ENCODE measurements at places on chromosomes 11 and 22. TPM values are rescaled to one million over a fixed set of nuclear protein-coding genes. Genes with fewer than 3 reads are reported as not detected.

DNA sequence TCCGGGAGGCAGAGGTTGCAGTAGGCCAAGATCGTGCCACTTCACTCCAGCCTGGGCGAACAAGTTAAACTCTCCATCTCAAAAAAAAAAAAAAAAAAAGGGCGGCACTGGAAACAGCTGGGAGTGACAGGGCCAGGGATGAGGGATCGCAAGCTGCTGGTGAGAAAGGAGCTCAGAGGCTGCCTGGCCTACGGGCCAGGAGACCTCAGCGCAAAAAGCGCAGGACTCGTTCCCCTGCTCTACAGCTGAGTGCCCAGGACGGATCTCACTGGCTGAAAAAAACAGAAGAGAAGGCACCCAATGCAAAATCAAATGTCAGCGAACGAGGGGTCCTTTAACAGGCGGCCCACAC, 650 bp upstream of the NUP50 start:
- DNase-seq = no peak

DNA sequence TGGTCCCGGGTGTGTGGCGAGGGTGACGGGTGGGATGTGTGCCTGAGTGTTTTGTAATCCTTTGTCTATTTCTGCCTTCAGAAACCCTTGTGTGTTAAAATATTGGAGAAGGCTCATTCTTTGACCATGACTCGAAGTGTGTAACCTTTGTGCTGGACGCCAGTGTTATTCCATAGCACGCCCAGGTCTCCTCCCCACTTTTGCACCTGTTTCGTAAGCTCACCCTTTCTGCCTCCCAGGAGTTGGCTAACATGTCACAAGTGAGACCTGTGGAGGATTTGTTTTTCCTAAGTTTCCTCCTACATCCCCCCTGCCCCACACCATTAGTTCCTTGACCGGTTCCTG, 382 bp downstream of the C11orf54 start:
- no peak for DNase-seq

DNA sequence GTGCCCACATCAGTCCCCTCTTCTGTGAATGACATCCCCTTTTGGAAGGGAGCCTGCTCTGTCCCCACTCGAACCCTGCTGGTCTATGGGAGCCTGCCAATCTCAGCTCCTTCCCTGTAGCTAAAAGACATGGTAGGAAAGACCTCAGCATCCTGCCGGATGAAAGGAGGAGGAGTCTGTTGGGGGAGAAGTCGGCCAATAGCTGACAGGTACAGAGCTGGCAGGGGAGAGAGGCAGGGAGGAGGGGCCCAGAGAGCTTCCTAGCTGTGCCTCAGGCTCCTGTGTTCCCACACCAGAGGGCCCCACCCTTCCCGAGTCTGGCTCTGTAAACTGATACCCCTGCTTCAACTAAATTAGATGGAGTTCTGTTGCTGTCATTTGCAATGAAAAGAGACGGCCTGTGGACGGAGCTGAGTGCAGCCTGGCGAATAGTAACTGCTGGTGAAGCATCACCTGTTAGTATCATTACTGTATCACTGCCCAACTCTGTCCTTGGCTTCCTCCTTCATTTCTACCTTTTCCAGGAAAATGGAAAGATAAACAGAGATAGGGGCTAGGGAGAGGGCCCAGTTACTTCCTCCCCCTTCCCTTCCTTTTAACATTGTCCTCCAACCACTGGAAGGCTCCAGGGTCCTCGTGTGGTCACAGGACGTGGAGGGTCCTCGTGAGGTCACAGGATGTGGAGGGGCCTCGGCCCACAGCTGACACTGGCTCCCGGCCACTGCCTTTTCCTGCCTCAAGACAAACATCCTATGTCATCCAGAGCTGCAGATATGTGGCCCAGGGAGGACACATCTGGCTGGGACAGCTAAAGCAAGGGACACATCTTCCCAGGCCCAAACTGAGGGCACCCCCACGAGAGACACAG, 15.1 kb downstream of the FXYD6 start:
- DNase-seq = no peak

DNA sequence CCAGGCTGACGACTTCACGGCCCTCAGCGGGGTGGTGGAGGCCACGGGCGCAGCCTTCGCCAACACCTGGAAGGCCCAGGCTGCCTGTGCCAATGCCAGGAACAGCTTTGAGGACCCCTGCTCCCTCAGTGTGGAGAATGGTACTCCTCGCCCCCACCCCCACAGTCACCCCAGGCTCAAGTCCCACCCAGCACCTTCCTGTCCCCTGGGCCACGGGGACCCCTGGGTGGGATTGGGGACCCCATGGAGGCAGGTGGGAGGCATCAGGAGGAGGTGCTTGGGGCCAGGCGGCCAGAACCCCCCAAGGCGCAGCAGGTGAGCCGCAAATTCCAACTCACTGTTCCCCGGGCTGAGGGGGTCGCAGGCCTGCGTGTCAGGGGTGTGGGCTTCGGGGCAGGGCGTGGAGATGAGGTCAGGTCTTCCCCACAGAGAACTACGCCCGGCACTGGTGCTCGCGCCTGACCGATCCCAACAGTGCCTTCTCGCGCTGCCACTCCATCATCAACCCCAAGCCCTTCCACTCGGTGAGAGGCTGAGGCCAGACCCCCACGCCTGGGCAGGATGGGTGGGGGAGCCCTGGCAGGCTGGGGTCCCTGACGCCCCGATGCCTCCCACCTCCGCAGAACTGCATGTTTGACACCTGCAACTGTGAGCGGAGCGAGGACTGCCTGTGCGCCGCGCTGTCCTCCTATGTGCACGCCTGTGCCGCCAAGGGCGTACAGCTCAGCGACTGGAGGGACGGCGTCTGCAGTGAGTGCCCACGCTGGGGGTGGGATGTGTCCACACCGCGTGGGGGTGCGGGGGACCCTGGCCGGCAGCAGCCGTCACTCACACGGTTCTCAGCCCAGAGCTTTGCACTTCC, 9.4 kb downstream of the MUC5B start:
- DNase-seq = no peak

DNA sequence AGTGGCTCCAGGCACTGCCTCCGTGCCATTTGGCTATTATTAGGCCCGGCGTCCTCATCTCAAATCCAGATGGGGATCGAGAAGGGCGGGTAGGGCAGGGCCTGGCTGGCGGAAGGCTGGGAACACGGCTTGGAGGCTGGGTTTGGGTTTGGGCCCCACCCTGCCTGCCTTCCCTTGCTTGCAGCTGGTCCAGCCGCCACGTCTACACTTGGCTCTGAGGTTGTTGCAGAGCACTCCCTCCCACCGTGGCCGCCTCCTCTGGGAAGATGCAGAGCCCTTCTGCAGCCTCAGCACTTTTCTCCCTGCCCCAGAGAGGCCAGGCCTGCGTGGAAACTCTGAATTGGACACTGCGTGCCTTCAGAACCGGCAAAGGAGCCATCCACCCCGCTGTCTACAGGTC, 5.2 kb upstream of the SMTN start:
- no peak for DNase-seq

NLRP10 gene
- 0.13 TPM for polyA plus RNA-seq
